ENCODE measurements at places on chromosomes 6 and 20.
A peak's percentile ranks its signal among the peaks of the same experiment; 100 is the strongest.

DNA sequence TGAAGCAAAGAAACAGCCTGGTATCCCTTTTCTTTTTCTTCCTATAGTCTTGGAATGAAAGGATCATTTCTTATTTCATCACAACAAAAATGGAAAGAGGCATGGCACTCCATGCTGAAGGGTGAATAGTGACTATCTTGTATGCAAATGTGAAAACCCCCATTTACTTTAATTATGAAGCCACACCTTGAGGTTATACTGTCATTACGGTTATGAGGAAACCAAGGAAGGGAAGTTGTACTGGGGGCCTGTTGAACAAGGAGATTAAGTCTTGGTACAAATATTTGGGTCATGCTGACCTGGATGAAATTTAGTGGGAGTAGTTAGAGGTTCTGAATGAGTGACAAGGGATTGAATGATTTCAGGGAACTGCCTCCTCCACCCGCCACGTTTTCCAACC, 8.7 kb upstream of the STXBP5 start:
- no peak for DNase-seq

DNA sequence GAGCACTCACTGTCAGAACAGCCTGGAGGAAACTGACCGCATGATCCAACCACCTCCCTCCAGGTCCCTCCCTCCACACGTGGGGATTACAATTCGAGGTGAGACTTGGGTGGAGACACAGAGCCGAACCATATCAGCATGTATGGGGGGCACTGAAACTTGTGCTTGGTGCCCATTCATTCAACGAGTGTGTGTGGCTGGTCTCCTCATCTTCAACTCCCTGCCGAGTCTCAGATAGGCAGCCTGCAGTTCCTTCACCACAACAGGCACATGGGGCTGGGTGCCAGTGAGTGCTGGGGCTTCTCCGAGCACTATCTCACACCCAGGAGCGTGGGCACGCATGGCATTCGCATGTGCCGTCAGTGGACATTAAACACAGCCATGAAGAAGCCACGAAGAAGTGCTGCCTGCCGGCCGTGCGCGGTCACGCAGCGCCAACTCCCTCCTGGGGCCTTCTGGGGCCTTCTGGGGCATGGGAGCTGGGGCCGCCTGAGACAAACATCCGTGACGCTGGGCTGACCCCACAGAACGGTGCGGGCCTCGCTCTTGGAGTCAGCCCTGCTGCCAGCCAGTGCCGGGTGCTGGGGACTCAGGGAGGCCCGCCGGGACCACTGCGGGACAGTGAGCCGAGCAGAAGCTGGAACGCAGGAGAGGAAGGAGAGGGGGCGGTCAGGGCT, 714 bp upstream of the RTEL1 start:
- no peak for DNase-seq

- no peak for DNase-seq
These were observed 4.3 kb downstream of the SDCBP2 start for GRCh38 chr20:1324598-1325172.

DNA sequence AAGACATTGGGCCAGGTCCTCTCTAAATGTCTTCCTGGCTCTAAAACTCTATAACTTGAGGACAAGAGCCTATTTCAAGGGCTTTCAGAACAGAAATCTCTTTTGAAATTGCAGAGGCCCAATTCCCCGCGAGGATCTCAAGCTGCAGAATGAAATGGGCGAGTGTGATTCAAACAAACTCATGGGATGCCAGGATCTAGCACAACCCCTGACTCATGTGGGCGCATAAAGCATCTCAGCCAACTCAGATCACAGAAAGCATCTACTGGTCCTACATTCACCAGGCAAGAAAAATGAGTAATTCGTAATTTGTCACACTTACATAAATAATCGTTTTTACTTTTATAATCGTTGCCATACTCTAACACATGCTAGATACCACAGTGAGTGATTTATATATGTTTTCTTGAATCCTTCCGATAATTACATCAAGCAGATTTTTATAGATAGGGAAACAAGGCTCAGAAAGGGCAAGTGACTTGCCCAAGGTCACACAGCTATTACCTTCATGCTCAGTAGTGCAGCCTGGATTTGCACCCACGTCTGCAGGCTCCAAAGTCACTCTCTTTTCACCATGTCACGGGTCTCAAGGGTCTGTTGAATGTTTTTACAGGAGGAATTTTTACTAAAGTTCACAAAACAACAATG, 26.2 kb downstream of the FOXF2 start:
- no peak for DNase-seq

GRCh38 chr6:15332446-15332845, 86.6 kb downstream of the JARID2 start:
- DNase-seq = no peak

DNA sequence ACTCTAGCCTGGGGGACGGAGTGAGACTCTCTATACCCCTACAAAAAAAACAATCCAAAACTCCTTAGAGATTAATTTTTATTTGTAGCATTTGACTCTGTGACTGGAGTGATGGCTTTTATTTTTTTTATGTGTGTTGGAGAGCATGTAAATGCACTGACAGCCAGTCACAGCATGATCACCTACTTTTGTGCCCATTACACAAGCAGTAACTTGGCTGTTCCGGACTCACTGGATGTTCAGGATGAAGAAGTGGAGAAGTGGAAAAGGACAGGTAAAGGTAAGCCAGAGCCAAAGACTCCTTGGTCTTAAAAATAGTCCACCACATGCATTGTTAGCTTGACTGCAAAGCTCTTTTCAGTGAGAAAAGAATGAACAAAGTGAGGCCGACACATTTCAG, 222.6 kb downstream of the FOXC1 start:
- DNase-seq = no peak

GRCh38 chr6:163751032-163751525, 336.6 kb downstream of the QKI start:
- peak; percentile 68 for DNase-seq

GRCh38 chr20:63222541-63222940, 6.6 kb upstream of the YTHDF1 start:
- DNase-seq = no peak

GRCh38 chr6:47897247-47897646, 115.4 kb downstream of the OPN5 start:
- DNase-seq = no peak

- peak; percentile 43 for DNase-seq
These were observed 108.5 kb downstream of the SYCP2 start for GRCh38 chr20:59824711-59825562.

DNA sequence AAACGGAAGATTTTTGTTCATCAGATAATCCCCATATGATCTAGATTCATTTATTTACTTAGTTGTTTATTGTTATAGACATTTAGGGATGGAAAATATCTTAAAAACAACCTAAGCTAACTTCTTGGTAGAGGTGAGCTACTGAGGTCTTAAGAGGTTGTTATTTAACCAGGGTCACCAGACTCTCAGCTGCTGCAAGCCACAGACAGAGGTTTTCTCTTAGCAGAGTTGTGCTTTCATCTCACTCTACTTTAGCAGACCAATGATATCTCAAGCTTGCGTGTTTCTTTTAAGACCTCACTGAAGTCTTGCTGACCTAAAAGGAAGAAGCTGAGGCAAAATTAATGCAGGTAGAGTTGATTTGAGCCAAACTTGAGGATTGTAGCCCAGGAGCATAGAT, 43.6 kb downstream of the NCOA7 start:
- no peak for DNase-seq

- DNase-seq = no peak
These were observed 66.4 kb upstream of the STMND1 start for GRCh38 chr6:17035257-17036064.

DNA sequence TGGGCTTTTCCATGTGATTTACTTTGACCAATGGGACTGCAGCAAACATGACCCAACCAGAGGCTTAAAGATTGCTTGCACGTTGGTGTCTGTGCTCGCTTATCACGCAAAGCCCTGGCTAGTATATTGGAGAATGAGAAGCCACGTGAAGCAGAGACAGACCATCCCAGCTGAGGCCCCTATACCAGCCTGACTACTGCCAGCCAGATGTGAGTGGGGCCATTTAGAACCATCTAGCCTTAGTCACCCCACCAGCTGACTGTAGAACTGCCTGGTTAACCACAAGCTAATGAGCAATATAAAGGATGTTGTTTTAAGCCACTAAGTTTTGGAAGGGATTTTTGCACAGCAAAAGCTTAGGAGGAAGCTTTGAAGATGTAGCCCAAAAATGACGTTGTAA, 74.5 kb downstream of the MACROD2 start:
- DNase-seq = no peak

- no peak for DNase-seq
These were observed 19.8 kb downstream of the SIRPD start for GRCh38 chr20:1537731-1538058.

DNA sequence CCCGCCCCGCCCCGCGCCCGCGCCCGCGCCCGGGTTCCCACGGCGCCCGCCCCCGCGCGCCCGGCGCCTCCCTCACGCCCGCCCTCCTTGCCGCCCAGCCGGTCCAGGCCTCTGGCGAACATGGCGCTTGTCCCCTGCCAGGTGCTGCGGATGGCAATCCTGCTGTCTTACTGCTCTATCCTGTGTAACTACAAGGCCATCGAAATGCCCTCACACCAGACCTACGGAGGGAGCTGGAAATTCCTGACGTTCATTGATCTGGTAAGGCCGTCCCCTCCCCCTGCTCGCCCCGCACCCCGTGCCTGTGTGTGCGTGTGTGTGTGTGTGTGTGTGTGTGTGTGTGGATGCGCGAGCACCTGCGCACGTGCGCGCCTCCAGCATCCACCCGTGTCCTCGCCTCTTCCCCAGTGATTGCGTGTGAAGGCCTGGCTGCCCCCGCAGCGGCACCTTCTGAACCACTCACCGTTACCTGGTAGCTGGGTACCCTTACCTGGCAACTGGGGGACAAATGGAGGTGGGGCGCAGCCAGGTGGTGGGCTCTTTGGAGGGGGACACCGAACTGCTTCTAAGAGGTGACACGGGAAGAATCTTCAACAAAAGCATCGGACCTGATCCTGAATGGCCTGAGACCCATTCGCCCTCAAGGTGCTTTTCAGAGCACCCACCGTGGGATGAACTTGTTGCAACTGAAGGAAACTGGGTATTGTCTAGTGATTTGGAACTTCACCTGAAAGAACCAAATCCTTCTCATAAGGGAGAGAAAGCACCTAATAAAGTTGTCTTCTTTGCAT, at the start of gene AIG1:
Gene AIG1, plus strand, starts transcription at position 84 of the 791 bp plus-strand sequence. Its CDS starts 37 bp downstream, at position 121.
- peak; percentile 90 for DNase-seq
